ENCODE measurements at places on chromosomes 7 and 10.

- no peak for DNase-seq
These were observed 264.6 kb downstream of the DGKB start for GRCh38 chr7:14637968-14638367.

- DNase-seq: no peak
These were observed 8.3 kb downstream of the KAZALD1 start for GRCh38 chr10:101070098-101070497.

- no peak for DNase-seq
These were observed 8.8 kb upstream of the C10orf71 start for GRCh38 chr10:49290131-49290530.

DNA sequence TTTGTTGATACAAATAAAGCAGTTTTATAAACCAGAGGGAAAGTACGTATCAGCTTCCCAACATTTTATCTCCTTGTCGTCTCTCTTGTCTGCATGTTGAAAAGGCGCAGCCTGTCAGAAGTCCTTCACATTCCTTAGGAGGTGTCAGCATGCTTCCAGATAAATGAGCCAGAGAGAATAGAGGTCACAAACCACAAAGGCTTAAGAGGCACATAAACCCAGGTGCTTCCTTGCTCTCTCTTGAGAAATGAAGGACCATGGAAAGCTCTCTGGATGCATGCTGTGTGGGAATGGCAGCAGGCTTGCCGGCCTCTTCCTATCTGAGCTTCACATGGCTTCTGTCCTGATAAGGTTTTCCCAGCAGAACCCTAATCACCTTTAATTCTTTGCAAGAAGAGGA lies 448.5 kb downstream of the XPNPEP1 start:
- no peak for DNase-seq

DNA sequence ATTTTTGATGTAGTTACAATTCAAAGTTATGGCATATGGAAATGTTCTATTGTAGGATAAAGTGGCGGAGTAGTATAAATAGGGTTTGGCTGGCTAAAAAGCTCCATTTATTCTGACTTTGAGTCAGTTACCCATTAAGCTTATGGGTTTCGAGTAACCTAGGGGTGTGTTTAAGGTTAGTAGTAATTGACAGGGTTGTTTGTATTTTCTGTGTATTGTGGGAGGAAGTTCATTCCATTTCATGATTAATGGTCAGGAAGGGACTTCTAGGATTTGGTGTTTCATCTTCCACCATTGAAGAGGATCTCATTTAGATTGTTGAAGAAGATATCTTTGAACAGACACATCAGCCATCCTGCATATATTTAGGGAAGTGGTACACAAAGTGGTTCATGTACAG lies 75.0 kb downstream of the BICC1 start:
- DNase-seq: no peak

- DNase-seq: no peak
These were observed 31.3 kb downstream of the PLAC9 start for GRCh38 chr10:80163741-80164341.

- no peak for DNase-seq
These were observed 109.7 kb upstream of the GDF10 start for GRCh38 chr10:47190301-47190700.

GRCh38 chr10:26214551-26215395 lies 1.8 kb upstream of the GAD2 start:
- DNase-seq: no peak

GRCh38 chr10:111295788-111296187 lies 219.0 kb downstream of the ADRA2A start:
- DNase-seq: no peak

GRCh38 chr7:149292462-149292823 lies 30.4 kb downstream of the ZNF783 start:
- DNase-seq: no peak

GRCh38 chr7:28711114-28711513 lies 247.0 kb downstream of the TRIL start:
- no peak for DNase-seq

DNA sequence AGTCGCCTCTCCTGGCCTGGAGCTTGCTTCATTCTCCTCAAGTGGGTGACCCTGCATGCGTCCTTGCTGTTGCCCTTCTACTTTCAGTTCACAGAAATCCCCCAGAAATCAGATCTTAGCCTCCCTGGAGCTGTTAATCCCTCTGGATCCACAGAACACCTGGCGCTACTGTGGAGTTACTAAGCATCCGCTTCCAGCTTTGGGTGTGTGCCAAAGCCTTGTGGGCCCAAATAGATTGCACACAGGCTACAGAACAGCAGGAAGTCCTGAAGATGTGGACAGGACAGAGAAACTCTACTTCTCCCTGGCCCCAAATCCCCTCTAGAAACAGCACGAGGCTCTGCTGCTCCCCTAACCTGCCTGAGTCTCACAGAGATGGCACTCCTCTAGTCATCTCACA lies 36.6 kb upstream of the PDLIM1 start:
- DNase-seq: peak; percentile 59

DNA sequence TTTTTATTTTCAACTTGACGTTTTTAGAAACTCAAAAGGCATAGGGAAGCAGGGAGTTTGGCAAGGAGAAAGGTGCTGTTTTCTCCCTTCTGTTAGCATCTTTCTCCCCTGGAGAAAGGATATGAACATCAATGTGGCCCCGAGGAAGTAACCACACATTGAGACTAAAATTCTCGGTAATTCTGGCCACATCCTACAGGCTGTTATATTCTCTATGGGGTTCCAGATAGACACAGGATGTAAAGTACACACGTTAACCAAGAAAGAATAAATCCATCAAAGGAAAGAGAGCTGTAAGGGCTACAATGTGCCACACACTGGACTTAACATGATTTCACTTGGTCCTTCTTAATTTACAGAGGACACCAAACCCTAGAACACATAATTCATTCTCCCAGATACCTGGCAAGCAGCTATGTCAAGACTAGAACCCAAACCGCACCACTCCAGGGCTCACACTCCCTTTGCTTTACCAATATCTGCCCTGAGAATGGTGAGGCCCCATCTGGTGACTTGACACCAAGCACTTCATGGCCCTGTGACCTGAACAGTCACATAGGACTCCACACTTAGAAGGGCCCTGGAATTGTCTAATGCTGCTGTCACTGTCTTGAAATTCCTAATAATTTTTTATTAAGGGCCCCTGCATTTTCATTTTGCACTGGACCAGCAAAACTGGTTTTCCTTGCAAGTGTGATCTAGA lies 73.9 kb downstream of the PRLHR start:
- no peak for DNase-seq

DNA sequence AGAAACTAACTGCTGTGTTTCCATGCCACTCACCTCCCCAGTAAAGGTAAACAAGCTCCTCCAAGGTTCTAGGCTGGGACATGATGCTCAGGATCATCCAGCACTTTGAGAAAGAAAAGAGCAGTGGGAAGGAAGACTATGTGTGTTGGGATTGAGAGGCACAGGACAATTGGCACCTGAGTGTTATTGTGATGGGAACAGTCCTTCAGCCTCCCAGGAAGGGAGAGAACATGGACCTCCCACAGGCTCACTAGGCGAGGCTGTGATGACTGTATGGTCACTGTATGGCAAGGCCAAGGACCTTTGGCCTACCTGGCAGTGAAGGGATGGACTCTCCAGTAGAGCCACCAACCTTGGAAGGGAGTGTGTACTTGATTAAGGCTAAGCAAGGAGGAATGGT lies 123.2 kb upstream of the UNC5B start:
- no peak for DNase-seq

Measured in NCI-H510A (cell line).